ENCODE measurements at places on chromosomes 3 and 15.

DNA sequence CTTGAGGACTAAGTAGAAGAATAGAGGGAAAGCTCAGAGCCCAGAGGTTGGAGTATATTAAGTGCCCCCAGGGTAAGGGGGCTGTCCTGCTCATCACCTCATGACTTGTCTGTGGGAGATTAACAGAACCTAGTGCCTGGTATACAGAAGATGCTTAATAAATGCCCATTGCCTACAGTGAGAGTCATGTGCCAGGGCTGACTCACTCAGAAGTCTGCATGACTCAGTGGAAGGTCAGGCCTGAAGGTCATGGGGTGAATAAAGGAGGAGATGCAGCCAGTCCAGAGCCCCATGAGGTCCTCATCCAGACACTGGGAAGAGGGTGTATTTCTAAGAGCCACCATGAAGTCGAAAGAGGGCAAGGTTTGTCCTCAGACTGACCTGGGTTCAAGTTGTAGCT is 62.5 kb upstream of the TLE3 start:
- no peak for DNase-seq

GRCh38 chr15:50426428-50426827 is 2.2 kb downstream of the USP8 start:
- no peak for DNase-seq

GRCh38 chr3:21484828-21485144 is 266.2 kb downstream of the ZNF385D start:
- DNase-seq: no peak

DNA sequence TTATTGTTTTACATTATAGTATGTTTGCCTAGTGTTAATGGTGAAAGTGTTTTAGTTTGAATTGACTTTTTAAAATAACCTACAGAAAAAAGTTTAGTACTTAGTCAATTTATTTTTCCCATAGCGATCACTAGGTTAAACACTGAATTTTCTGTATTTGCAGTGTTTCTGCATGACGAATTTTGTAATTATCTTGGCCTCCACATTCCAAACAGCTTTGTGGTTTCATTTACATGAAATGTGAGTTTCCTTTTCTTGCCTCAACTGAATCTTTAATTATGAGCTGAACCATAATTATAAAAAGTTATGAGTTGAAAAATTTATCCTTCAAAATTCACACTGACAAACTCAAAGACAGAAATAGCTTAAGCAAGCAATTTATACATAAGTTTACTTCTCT is 235.5 kb downstream of the CTNNB1 start:
- peak; percentile 9 for DNase-seq

DNA sequence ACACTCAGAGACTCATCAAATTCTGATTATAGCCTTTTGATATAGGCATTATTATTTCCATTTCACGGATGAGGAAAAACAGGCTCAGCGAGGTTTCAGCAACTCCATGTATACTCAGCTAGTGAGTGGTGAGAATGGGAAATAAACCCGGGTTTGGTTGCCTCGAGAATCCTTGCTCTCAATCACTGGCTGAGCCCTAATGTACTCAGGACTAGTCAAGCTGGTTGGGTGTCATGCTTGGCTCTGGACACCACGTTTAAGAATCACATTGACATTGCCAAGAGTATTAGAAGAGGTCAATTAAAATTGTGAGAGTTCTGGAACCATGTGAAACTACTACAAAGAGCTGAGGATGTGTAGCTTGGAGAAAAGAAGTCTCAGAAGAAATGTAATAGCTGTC is 444.5 kb downstream of the MFSD1 start:
- DNase-seq: no peak

DNA sequence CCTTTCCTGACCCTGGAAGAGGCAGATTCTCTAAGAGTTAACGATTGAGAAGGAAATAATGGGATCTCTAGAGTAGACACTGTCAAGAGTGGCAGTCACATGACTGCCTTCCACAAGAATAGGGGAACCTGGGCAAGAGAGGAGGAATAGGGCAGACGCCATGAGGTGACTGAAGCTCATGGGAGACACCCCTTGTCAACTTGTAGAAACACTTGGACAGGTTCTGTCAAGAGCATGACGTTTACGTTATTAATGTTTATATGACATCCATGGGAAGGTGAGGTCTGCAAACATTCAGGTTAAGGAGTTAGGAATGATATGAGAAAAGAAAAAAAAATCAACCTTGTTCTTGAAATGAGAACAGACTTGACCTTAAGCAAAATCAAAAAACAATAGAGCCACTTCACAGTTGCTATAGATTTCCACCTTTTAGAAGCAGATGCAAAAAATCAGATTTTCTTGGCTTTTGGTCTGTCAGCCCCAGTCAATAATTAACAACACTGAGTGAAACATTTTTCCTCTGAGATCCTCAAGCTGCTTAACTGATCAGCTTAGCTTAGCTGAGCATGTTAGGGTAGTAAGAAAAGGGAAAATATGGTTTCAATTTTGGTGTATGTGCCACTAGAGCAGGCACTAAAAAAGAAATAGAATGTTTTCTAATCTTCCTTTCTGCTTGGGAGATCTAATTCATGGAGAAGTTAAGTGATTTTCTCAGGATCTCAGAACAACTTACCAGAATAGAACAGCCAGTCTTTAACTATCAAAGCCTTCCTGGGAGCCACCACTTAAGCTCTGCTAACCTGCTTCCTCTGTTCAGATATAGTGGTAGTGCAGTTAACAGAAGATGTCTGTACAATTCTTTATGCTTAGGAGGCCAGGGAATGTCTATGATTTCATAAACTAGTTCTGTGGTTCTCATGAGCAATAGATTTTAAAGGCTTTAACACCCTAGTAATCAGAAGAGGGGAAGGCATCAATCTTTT is 116.9 kb downstream of the B3GALNT1 start:
- no peak for DNase-seq

DNA sequence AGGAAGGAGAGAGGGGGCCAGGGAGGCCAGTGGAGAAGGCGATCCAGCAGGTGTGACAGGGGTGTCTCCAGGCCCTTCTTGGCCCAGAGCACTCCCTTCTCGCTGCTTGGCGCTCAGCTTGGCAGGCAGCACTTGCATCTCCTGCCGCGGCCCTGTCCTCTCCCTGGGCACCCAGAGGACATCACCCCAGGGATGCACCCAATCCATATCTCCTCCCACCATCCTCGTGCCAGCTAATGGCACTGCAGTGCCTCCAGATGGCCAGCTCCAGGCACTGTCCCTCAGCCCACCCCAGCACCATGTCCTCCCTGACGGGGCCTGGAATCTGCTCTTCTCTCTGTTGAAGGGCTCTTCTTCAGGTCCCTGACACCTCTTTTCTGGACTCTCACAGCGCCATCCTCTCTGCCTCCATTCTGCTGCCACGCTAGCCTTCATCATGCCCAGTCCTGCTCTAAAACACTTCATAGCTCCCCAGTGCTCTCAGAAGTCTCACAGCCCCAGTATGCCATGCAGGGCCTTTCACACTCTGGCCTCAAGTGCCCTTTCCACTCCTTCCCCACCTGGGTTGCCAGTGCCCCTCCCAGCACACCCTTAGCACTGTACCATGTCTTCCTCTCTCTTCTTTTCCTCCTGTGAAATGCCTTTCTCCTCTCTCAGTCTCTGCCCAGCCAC is 106.8 kb upstream of the SLC6A11 start:
- DNase-seq: no peak

- no peak for DNase-seq
Observed at GRCh38 chr3:116299646-116300081, 145.6 kb downstream of the LSAMP start.

- peak; percentile 60 for DNase-seq
Observed at GRCh38 chr15:38038659-38039442, 104.4 kb downstream of the TMCO5A start.

GRCh38 chr3:52290596-52291507 is 3.2 kb downstream of the GLYCTK start:
- no peak for DNase-seq

GRCh38 chr15:77527164-77527778 is 105.4 kb downstream of the LINGO1 start:
- no peak for DNase-seq

- DNase-seq: no peak
Observed at GRCh38 chr15:57415602-57416001, 39.3 kb downstream of the CGNL1 start.

- no peak for DNase-seq
Observed at GRCh38 chr3:3110749-3111361, 681 bp upstream of the IL5RA start.

- no peak for DNase-seq
Observed at GRCh38 chr15:84982301-84982920, 755 bp downstream of the PDE8A start.

DNA sequence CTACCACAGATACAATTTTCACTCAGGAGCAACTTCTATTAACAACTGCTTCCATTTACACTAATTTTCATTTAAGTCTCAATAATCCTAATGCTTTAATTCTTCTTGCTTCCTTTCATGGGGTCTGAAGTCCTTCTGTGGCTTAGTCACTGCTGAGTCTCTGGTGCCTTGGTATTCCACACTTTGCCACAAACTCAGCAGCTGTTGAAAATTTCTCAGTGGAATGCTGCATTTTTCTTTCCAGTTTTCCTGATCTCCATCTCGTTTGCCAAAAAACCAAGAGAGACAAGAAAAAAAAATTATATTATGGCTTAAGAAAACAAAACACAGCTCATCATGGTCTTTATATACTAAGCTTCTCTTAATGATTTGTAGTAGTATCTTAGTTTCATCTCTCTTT is 269.2 kb upstream of the AZI2 start:
- DNase-seq: no peak

GRCh38 chr3:166897811-166898210 is 482.3 kb downstream of the ZBBX start:
- DNase-seq: no peak

GRCh38 chr3:171832989-171833388 is 10.2 kb upstream of the TMEM212 start:
- DNase-seq: no peak

DNA sequence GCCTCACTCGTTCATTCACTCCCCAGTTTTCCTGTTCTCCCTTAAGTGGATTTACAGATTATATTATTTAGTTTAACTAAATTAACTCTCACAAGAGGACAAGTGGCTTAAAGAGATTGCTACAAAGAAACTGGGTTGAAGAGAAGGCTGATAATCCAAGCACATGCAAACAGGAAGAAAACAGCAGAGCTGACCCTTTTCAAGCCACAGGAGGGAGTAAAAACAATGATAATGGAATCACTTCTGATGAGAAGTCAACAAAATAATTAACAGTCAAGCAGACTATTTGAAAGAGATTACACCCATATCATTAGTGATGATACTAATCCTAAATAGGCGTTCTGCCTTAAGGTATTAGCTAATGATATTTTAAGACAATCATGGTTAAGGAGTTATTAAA is 31.7 kb downstream of the BOC start:
- no peak for DNase-seq

DNA sequence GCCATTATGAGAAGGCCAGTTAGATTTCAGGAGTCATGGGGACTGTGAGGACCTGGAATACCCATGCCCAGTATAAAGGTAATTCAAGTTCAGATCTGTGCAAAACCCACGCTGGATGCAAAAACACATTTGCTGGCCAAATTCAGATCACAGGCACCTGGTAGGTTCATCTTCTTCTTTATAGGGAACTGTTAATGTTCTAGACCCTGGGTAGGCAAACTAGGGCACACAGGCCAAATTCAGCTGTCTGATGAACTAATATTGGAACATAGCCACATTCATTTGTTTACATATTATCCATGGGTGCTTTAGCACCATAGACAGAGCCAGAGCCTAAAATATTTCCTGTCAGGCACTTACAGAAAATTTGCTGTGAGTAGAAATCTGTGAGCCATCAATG is 241.4 kb downstream of the PTPRG start:
- no peak for DNase-seq

DNA sequence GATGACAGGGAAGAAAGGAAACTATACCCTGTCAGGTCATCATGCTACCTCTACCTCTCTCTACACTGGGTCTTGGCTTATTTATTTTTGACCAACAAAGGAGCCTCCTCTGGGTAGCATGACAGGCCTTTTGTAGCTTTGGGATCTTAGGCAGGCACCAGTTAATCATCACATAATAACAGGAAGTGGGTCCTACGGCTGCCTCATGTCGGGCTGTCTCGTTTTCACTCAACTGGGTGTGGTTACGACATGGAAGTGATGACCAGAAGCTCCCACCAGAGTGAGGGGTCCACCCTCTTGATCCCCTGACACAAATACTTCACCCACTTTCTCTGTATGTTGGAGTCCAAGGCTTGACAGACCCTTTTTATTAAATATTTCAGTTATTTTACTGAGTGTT is 105.3 kb downstream of the CD47 start:
- no peak for DNase-seq

GRCh38 chr15:44193651-44194322 is 1.3 kb downstream of the FRMD5 start:
- DNase-seq: no peak

DNA sequence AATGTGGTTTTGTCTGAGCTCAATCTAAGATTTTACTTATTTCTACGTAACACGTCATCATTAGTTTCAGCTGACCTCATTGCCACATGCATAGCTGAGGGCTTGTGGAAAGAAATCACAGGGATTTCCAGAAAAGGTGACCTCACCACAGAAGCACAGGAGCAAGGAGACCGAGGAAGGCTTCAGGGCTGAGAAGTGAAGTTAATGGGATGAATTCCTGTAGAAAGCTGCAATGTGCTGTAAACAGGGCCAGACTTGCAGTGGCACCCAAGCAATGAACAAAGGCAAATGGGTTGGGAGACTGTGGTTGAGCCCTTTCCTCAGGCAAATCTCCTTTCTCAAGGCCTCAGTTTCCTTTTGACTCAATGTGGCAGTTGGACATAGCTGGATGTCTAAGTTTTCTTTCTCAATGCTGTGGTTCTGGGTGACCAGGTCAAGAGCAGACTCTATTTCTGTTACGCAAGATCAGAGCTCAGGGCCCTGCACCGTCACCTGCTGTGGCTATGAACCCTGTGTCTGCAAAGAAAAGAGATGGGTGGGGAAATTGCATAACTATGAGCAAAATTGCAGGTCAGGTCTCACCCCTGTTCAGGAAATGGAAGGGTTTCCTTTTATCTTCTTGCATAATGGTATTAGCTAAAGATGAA is 252.2 kb upstream of the TBL1XR1 start:
- no peak for DNase-seq
